Hippocampal formation (tissue), 2 donors: ENCODE measurements at places on chromosomes 16 and 17.
A peak's percentile ranks its signal among the peaks of the same experiment; 100 is the strongest.

DNA sequence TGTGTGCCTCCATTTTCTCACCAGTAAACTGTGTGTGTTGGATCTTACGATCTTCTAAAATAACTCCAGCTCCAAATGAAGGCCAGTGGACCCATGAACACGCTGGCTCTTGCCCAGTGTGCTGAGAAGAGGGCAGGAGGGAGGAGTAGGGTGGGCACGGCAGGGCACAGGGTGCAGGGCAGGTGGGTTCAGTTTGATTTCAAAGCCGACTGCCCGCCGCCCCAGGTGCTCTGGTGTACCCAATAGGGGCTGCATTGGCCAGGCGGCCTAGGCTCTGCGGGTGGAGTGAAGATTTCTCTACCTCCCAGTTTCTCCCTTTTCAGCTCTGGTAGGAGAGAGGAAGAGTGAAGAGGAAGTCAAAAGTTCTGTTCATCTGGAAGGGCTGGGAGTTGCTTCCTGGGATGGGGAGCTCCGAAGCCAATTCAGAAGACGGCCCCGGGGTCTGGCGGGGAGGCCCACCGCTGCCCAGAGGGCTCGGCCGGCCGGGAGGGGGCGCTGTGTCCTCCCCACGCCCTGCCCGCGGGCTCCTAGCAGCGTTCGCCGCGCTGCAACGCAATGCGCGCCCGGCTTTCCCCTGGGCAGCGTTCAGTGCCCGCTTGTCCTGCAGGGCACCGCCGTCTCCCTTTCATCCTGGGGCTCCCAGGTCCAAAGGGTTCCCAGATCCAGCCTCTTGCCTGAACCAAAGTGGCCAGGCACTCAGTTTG is 1.1 kb upstream of the CRHR1 start:
- DNase-seq: peak; percentile 43

DNA sequence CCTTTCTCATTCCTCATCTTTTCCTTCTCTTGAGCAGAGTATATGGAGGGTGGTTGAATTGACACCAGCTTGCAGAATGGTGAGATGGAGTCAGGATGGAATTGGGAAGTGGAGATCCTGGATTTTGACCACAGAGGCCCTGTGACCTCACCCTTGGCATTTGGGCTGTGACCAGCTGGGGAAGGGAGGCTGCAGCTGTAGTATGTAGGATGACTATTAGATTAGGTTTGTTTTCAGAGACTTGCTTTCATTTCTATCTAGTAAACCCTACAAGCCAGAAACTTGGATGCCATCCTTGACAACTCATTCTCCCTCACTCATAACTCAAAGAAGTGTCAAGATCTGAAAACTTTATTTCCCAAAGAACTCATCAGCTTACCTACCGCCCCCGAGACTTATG is 5.9 kb downstream of the GNGT2 start:
- DNase-seq: no peak

DNA sequence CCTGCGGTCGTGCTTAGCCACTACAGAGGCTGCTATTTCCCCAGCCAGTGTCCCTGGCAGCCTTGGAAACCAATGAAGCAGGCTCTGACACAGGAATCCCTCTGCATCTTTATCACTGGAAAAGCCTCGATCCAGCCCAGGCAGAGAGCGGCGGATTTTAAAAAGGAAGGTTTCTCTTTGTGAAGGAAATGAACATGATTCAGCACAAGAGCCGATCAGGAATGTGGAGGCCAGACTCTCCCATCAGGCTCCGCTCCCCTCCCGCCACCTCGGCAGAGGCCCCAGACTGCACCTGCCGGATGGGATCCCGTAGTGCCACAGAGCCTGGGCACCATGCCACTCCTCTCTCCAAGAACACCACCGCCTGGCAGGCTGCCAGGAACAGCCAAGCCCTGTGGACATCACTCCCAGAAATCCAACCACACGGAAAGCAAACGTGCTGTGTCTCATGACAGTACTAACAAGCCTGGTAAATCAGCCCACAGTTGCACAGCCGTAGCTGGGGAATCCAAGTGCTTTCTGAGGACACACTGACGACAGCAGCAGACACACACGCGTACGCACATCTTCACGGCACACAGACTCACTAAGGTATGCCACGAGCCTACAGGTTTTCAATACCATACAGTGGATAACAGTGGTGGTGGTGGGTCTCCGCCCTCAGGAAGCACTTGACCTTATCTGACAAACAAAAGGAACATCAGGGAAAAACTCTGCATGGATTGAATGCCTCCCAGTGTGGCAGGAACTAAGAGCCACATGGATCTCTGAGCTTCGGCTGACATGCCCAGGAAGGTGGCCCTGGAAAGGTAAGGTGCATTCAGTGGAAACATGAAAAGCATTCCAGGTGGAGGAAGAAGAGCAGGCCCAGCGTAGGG is 5.4 kb downstream of the LRRC75A start:
- no peak for DNase-seq

DNA sequence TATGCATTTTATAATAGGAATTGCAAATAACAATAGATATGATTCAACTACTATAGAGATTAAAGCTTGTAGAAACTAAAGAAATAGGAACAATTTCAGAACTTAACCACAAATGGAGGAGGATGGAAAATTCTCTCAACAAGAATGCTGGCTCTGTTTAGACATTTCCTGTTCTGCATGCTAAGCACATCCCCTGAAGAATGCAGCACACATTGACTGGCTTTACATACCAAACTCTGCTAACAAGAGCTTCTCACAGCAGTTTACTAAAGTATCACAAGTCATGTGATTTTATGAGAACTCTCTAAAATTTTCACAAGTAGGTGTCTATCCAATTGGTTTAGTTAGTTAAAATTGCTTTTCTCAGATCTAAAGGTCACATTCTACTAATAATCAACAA is 85.2 kb downstream of the SPAG9 start:
- no peak for DNase-seq

DNA sequence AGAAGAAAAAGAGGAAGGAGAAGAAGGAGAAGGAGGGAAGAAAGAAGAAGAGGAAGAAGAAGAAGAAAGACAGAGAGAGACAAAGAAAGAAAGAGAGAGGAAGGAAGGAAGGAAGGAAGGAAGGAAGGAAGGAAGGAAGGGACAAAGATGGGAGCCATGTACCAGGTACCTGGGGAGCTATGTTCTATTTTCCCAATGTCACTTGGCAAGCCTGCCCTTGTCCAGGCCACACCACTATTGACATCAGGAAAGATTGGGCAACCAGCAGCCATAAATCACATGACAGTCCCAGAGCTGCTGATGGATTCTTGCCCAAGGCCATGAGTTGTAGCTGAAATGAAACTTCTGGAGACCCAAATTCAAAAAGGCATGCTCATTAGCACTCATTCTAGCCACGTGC is 2.7 kb upstream of the CES1 start:
- DNase-seq: no peak

GRCh38 chr17:42563543-42563942 is 1.6 kb downstream of the COASY start:
- DNase-seq: no peak

GRCh38 chr17:41864836-41865595 is at the start of gene KLHL11:
Gene KLHL11, minus strand, starts transcription at chr17:41865423. Its CDS starts 53 bp downstream, at chr17:41865370.
- peak; percentile 81 for DNase-seq
